ENCODE measurements at places on chromosomes 1 and 21.
A peak's percentile ranks its signal among the peaks of the same experiment; 100 is the strongest.

DNA sequence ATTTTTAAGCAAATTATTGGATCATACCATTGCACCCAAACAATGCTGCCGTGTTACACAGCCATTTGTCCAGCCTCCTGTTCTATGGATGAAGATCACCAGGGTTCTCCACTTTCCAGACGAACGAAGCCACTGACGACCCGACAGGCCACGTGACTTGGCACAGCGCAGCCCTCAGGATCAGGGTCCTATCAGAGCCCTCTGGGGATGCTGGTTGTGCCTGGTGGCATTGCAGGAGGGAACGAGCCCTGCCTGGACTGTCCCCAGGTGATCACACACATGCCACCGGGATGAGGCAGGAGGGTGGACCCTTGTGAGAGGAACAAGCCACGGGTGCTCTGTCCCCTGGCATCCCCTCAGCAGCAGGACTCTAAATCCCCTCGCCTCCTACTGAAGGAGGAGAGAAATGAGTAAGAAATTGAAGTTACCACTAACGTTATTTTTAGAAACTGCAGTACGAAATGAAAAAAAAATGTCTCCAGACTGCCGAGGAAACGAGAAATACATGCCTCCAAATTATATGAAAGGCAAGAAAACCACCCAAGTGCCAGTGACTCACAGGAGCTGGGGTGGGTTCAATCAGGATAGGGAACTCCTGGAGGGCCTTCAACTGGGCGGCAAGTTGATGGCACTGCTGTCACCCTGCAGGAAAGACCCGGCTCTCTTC is 58.7 kb upstream of the PDE9A start:
- DNase-seq, result no peak

GRCh38 chr1:111989531-111990025 is at the start of gene KCND3:
KCND3 (minus strand) TSS chr1:111989668.
- no peak for DNase-seq

- no peak for DNase-seq
These were observed 101.7 kb downstream of the NAV1 start for GRCh38 chr1:201640624-201641023.

DNA sequence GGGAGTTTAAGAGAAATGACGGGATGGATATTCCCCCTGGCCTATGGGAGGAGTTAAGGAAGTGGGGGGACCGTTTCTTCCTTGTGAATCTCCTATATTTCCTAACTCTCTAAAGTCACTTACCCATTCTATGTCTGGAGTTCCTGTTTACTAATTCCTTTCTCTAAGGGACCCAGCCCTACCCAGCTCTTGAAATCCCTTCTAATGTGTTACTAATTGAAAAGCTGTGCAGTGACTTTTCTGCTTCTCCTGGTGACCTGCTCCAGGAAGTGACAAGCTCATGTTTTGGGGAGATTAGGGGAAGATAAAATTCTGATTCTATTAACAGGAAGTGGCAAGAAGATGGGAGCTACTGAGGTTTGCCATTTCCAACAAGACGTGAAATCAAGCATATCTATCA is 4.0 kb upstream of the SAMSN1 start:
- DNase-seq, result peak; percentile 55

- no peak for DNase-seq
These were observed 4.9 kb upstream of the LAD1 start for GRCh38 chr1:201404055-201404454.

DNA sequence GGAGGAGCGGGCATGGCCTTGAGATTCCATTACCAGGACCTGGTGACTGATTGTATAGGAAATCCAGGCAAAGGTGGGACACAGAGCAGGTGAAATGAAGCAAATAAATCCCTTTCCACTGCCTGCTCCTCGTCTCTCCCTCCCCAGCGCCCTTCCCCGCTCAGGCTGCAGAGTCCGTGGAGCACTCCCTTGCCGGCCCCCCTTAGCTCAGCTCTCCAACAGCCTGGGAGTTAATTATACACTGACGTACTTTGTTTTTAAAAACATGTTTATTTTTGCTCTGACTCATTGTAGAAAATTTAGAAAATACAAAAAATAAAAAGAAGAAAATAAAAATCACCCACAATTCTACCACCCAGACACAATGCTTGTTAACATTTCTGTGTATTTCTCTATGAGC is 61.7 kb downstream of the LGR6 start:
- no peak for DNase-seq

DNA sequence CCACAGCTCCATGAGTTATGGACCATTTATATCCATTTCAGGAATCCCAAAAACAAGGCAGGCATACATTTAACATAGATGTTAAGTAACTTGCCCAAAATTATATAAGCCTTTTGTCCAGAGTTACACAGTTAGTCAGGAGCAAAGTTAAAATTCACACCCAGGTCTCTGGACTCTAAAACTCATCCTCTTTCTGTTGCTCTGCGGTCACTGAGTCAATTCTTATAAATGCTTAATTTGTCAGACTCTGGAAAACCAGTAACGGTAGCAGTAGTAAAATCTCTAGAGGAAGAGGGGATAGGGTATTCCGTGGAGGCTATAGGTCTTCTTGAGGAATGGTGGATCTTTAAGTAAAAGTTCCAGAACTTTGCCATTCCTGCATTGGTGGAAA is 223.6 kb upstream of the JUN start:
- DNase-seq, result no peak

DNA sequence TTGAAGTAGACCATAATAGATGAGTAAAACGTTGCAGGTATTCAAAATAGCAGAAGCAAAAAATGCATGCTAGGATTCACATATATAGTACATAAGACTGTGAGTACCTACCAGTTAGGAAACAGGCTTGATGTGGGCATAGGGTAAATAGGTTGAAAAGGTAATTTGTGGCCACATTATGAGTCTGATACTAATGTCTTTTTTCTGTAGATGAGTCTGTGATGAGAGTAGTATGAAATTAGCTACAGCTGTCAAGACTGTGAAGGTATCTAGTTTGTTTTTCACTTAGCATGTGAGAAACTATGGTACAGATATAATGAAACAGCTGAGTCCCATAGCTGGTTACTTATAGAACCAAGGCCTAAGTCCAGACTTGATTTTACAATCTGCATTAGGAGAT is 12.4 kb upstream of the SPATA1 start:
- DNase-seq, result no peak

- DNase-seq, result no peak
These were observed 38.0 kb upstream of the ATP1A1 start for GRCh38 chr1:116334868-116335635.

- DNase-seq, result no peak
These were observed 1514.2 kb downstream of the MRPL39 start for GRCh38 chr21:24093032-24093431.

GRCh38 chr1:205637854-205638468 is 6.2 kb upstream of the ELK4 start:
- DNase-seq, result no peak

DNA sequence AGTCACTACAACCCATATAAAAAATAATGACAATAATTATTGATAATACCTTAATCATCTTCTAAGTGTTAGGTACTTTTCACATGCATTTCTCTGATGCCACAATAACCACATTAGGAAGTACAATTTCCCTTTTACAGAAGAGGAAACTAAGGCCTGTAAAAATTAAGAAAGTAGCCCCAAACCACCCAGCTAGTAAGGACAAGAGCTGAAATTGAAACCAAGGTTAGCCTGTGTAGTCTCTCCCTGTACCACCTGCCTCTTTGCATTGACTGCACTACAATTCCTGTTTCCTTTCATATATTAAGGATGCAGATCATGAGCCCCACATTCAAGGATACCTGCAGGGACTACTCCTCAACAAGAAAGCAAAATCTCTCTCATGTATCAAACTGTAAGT is 288.8 kb downstream of the GPATCH2 start:
- DNase-seq, result no peak

GRCh38 chr1:234639961-234640360 is 30.0 kb upstream of the IRF2BP2 start:
- no peak for DNase-seq

DNA sequence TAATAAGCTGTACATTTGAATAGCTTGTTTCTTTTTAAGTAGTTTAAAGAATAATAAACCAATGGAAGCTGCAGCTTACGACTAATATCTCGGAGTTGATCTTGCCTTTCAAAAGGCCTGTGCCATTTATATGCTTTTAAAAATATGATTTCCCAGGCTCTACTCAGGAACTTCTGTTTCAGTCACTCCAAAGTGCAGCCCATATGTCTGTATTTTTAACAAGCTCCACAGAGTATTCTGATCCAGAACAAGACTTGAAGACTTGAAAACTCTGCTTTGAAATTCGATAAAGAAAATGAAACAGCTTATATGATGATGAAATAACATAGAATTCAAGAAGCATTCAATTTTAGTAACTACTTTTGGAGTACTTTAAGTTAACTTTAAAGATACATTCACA is 79.1 kb upstream of the PLPPR4 start:
- DNase-seq, result no peak

GRCh38 chr1:63732666-63733065 is 41.2 kb upstream of the ROR1 start:
- no peak for DNase-seq

GRCh38 chr1:31855038-31855845 is 39.4 kb upstream of the SPOCD1 start:
- DNase-seq, result no peak

DNA sequence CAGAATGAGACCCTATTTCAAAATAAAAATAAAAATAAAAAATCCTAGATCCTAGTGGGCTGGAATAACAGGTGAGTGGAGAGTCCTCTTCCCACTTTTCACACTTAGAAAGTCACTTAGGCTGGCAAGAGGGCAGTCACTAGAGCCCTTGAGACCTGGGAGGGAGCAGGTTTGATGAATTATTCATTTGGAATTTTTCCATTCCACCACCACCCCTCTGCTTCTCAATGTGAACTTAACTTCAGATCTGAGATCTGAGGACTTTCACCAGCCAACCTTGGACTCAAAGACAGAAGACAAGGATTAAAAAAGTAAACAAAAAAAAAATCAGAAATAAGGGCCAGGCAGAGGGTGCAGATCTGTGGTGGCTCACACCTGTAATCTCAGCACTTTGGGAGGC is 16.5 kb downstream of the AKR7A3 start:
- no peak for DNase-seq

- DNase-seq, result no peak
These were observed 11.9 kb downstream of the RPL5 start for GRCh38 chr1:92843429-92844352.

DNA sequence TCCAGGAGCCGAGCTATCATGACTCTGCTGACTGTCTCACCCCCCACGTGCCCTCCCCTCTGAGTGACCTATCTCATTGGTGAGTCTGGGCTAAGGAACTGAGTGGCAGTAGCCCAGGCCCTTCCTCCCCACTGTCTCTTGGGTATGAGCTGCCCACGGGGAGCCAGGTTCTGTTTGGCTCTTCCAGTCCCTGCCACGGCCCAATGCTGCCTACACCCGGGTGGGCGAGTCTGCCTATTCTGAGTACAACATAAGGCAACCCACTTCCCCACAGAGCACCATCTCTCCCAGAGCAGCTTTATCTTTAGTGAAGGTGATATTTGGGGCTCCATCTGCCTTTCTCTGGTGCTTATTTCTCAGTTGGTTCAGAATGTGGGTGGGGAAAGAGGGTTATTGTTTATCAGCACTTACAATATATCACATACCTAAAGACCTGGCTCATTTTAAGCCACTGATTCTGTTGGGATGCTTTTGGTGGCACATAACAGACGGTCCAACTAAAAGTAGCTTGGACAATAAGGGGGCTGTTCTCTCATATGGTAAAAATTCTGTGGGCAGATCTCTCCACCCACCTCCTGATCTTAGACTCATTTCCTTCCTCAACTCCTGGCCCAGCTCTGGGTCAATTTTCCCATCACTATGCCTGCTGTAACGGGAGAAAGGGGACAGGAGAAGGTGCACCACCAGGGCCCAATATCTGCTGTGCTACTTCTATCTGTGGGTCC is 27.7 kb upstream of the VWA5B1 start:
- no peak for DNase-seq

- no peak for DNase-seq
These were observed 125.1 kb downstream of the BARHL2 start for GRCh38 chr1:90591970-90592356.

GRCh38 chr1:62964141-62964540 is 180.2 kb downstream of the ATG4C start:
- DNase-seq, result no peak

GRCh38 chr1:223319905-223320580 is 43.9 kb downstream of the SUSD4 start:
- DNase-seq, result no peak

GRCh38 chr1:244322791-244323521 is 128.8 kb downstream of the ADSS2 start:
- DNase-seq, result peak; percentile 90

GRCh38 chr1:149917571-149918144 is at the start of gene SV2A:
SV2A (minus strand) TSS chr1:149917844; CDS start chr1:149913840, 4,004 bp downstream.
- DNase-seq, result peak; percentile 22

DNA sequence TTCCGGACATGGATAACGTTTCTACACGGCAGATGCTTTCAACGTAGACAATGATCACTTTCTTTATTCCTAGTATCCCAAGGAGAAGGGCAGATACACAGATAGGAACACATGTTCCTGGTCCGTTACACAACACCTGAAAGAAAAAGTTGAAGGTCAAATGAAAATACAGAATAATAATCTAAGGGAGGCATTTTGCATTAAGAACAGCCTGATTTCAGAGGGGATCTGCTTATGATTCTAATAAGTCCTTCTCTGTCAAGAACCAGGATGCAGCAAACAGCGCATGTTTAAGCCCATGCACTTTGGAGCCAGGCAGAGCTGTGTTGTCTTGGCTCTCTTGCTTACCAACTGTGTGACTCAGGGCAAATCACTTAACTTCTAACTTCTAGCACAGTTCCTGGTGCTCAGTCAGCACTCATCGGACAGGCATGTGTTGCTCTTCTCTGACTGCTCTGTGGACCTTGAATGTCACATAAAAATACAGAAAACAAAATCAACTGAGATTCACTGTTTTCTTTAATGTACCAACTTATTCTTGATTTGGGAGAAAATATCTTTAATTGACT is 56.3 kb upstream of the CNN3 start:
- DNase-seq, result no peak

- DNase-seq, result no peak
These were observed 514.0 kb upstream of the ADAMTS5 start for GRCh38 chr21:27480841-27481261.

GRCh38 chr21:18461743-18462142 is 58.2 kb upstream of the TMPRSS15 start:
- no peak for DNase-seq

- DNase-seq, result no peak
These were observed 437.8 kb downstream of the PTBP2 start for GRCh38 chr1:97159342-97159741.

- peak; percentile 2 for DNase-seq
These were observed 19.6 kb downstream of the OLIG1 start for GRCh38 chr21:33089395-33090119.

- DNase-seq, result no peak
These were observed 111.4 kb upstream of the VANGL1 start for GRCh38 chr1:115530407-115530806.

- peak; percentile 51 for DNase-seq
These were observed 12.5 kb downstream of the SLC9A1 start for GRCh38 chr1:27142464-27142863.

- DNase-seq, result no peak
These were observed 12.7 kb upstream of the PTCH2 start for GRCh38 chr1:44855742-44856141.
